ENCODE measurements at places on chromosomes 5 and 9.

GRCh38 chr5:54095969-54096368 is 214.4 kb downstream of the ARL15 start:
- DNase-seq: no peak

GRCh38 chr5:148956477-148957385 is 106.1 kb downstream of the SH3TC2 start:
- DNase-seq: no peak

DNA sequence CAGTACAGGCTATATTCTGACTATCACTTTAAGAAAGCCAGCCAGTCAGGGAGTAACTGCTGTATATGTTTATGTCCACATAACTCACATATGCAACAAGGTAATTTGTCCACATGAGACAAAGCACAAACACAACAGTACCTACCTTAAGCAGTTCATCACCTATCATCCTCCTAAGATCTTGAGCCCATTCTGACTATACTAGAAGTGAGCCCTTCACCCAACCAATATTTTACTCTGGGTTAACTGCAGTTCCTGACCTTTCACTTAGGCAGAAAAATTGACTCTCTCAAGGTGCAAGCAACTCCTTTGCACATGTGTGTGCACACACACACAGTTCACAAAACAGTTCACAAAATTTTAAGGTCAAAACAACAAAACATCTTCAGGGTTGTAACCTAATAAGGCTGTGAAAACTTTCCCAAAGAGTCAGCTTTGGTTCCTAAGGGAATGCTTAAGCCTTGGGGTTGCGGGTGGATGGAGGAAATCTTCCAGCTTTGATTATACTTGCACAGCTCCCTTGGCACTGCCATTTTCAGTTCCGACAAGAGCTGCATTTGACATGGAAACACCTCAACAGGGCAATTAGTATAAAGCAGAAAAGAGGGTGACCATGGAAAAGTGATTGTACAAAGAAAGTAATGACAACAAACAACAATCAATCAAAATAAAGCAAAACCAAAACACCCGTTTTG is 215.3 kb downstream of the NFIB start:
- no peak for DNase-seq

DNA sequence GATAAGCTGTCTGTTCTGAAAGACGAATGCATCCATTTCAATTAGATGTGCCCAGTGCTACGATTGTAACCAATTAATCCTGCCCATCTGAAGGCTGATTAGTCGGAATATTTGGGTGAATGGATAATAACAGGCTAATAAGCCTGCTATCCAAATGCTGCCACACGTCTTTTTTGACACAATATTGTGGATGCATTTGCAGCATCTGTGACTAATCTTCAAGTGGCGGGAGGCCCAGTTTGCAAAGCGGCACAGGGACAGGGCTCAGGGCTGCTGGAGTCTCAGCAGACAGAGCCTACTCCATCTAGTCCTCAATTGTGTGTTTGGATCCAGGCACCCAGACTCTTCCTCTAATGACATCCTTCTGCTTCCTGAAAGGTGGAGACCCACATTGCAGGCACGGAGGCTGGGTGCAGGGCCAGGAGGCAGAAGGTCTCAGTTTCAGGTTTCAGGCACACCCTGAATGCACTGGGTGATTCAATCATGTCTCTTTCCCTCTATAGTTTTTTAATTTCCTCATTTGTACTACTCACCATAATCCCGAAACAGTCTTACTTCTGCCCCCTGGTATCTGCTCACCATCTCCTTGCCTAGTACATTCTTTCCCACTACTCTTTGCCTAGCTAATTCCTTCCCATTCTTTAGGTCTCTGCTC is 169.6 kb downstream of the ASTN2 start:
- DNase-seq: no peak

GRCh38 chr9:137482094-137482781 is 23.1 kb upstream of the NSMF start:
- DNase-seq: peak; percentile 55

DNA sequence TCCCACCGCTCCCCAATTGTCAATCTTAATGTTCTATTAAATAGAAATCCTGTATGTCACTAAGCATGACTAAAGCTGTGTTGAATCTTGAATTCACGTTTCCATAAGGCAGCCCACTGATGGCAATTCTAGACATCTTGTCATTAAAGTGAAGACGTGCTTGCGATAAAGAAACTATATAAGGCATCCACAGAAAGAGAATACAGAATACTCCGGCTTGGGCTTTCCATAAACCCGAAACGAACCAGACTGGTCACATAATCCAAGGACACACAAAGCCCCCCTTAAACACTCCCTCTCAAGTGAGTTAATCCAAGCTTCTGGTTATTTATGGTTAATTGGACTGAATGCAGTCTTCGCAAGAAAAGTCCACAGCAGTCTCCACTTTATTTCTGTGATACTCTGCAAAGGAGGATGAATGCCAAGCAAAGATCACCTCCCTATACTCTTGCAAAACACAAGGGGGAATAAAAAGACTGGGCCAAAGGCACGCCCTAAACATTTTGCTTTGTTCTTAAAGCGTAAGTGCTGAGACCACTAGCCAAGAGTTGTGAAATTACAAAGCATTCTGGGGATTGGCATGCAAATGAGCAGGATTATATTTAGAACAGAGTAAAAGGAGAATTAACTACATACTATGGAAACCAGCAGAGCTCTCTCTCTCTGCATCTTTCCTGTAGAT is 54.7 kb downstream of the DPYSL3 start:
- no peak for DNase-seq

DNA sequence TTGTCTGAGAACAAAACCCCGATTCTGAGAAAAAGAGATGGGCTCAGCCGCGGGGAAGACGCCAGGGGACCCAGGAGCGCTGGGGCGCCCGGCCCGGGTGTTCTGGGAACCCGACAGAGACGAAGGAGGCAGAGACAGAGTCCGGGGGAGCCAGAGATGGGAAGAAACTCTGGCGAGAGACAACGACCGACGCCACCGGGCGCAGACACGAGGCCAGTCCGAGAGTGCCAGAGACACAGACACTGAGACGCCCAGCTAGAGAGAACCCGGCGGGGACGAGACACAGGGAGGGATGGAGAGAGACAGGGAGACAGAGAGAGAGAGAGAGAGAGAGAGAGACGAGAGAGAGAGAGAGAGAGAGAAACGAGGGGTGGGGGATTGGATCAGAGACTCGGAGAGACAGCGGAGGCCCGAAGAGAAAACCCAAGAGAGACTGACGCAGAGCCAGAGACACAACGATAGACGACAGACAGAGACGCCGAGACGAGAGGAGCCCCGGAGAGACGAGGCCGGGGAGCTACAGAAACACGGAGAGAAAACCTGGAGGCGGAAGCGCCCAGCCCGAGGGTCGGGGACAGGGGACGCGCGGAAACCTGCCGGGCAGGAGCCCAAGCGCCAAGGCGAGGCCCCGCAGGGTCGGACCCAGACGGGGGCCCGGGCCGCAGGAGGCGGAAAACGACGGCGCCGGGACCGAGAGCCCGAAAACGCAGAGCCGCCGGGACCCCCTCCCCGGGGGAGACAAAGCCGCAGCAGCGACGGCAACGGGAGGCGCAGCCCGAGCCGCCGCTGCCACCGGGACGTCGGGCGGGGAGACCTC is 3.3 kb downstream of the NR5A1 start:
- no peak for DNase-seq

All from GF-D8 (cell line).